ENCODE measurements at places on chromosomes 1 and 21. TPM values are rescaled to one million over a fixed set of nuclear protein-coding genes. Genes with fewer than 3 reads are reported as not detected.

ZNF670 gene
- total RNA-seq, result 0.72 TPM

SELL gene
- total RNA-seq, result 0.39 TPM

ARV1 gene
- 9.7 TPM for total RNA-seq

GDAP2 gene
- total RNA-seq, result 26.6 TPM

GSTM1 gene
- not detected for total RNA-seq

TFF3 gene
- total RNA-seq, result not detected

VANGL2 gene
- 0.46 TPM for total RNA-seq

SLC1A7 gene
- total RNA-seq, result 0.52 TPM

PROK1 gene
- total RNA-seq, result not detected

KRTAP7-1 gene
- not detected for total RNA-seq

MCOLN3 gene
- 0.73 TPM for total RNA-seq

CDCA8 gene
- 3.7 TPM for total RNA-seq

MRTO4 gene
- total RNA-seq, result 16.3 TPM

RGS4 gene
- 809 TPM for total RNA-seq

SYCP1 gene
- total RNA-seq, result not detected

PYHIN1 gene
- total RNA-seq, result not detected

MFSD2A gene
- 5.2 TPM for total RNA-seq

MCOLN2 gene
- 0.85 TPM for total RNA-seq

IGSF9 gene
- total RNA-seq, result not detected

GPR137B gene
- 15.8 TPM for total RNA-seq
